ENCODE measurements at places on chromosomes 4 and X. TPM values are rescaled to one million over a fixed set of nuclear protein-coding genes. Genes with fewer than 3 reads are reported as not detected.

Gene CENPE
- total RNA-seq: 15.5 TPM

Gene ARHGAP6
- total RNA-seq: 1.9 TPM

Gene PLA2G12A
- 11.7 TPM for total RNA-seq

Gene ANAPC10
- 41.5 TPM for total RNA-seq

Gene STAG2
- 57.4 TPM for total RNA-seq

Gene RGN
- 3.5 TPM for total RNA-seq

Gene LRP2BP
- 1.3 TPM for total RNA-seq

Data from fibroblast of villous mesenchyme (primary cell).